ENCODE measurements at places on chromosomes 3 and 15.

- peak; percentile 55 for DNase-seq
Observed at GRCh38 chr3:49671291-49672288, 2.6 kb upstream of the APEH start.

GRCh38 chr3:61663356-61664104 is 102.2 kb downstream of the PTPRG start:
- DNase-seq: no peak

GRCh38 chr3:4820296-4821121 is 158.7 kb upstream of the BHLHE40 start:
- no peak for DNase-seq

DNA sequence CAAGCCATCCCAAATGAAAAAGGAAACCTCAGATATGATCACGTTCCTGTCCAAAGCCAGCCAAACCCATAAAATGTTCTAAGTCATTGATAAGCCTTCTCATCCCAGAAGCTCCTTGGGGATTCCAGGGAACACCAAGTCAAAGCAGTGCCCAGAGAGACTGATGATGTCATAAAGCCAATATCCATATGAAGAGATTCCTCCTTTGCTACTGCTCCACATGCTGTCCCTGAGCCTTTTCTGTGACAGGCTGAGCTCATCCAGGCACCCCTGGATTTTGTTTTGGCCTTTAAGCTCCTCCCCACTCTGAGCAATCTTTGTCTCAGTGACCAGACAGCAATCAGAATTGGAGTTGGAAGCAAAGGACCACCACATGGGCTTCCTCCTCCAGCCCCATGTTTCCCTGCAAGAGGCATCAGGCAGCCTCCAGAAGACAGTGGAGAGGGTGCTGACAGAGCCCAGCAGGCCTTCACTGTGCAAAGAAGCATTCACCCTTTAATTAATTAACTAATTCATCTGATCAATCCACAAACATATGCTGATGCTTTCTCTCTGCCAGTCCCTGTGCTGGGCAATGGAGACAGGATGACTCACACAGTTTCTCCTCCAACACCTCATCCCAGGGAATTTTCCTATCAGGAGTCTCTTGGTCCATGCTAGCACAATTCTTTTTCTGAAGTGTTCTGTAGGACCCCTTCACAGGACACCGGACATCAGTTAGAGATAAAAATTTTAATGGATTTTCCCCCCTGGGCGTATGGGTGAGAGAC is 25.0 kb downstream of the MEX3B start:
- no peak for DNase-seq

- no peak for DNase-seq
Observed at GRCh38 chr3:39849992-39850715, 40.7 kb downstream of the MYRIP start.

- no peak for DNase-seq
Observed at GRCh38 chr15:77036537-77037387, 34.1 kb downstream of the TSPAN3 start.

DNA sequence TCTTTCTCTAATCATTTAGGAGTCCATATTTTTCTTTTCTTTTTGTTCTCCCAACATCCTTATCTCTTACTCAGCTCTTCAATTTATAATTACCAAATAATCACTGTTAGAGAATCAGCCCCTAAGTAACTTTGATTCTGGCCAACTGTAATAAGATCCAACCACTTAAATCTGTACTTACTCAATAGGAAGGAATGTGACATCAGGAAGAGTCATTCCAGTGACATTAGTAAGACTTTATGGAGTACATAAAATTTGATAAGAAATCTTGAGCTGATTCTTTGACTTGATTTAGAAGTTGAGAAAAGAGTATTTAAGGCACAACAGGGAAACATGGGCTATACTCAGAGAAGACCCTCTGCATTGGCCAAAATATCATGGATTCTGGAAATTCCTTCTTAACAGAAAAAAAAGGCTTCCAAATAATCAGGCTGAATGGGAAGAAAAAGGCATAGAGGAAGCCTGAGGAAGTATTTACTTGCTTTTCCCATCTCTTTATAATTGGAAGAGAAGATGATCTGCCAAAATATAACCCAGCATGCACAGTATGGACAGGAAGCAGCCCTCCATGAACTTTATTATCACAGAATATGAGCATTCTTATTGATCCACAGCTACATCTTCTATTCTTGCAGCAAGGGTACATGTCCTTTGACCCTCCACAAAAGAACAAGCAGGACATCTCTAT is 289.7 kb upstream of the TPRG1 start:
- DNase-seq: no peak

DNA sequence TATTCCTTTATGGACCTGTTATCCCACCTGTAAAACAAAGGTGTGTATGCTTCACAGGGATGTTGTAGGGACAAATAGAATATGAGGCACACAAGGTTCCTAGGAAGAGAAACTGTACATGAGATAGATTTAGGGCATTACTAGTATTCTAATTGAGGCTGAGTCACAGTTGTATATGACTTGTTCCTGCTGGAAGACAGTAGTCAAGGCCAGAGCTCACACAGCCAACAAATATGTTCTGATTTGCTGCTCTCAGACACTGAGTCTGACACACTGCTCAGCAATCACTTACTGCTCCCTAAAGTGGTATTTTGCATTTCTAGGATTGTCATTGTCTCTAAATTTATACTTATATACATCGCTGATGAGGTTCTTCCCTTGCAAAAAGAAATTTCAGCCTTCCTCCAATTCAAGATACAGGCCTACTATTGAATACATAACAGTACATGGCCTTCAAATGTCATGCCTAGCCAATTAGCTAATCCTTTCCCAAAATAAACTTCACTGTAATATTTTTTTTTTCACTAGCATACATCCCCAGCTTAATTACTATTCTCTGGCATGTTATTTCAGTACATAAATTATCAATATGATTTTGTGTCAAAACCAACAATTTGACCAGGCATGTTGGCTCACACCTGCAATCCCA is 69.8 kb downstream of the TIGIT start:
- no peak for DNase-seq

DNA sequence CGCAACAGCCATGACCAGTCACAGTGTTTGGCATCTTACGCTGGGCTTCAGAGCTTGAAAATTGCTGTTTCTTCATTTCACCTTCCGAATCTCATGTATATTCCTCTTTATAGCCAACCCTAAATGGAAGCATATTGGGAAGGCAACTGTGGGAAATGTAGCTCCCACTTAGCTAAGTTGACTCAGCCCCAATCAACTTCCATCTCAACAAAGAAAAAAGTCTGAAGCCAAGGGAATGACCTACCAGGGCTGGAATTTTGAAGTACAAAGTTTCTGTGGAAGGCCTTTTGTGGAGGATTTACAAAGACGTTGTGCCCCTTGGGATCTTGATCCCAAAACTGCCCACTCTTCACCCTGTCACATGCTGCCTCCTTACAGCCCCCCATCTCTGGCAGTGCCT is 85.2 kb upstream of the OXTR start:
- no peak for DNase-seq

DNA sequence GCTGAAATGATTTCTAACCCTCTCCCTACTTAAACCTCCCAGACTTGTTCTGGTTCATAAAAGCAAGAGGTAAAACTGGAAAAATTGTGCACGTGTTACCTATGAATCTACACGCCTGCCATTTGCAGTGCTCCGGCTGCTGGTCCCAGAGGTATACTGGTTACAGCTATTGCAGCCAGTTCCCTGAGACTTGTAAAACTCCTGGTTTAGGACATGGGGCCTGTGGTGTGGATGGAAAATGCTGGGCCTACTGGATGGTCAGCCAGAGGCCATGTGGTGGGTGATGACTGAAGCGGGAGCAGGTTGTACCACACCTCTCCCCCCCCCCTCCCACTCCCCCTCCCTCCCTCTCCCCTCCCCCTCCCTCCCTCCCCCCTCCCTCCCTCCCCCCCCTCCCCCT is 45.0 kb downstream of the SENP2 start:
- DNase-seq: no peak

- DNase-seq: no peak
Observed at GRCh38 chr15:69988541-69989225, 109.0 kb downstream of the TLE3 start.

- DNase-seq: no peak
Observed at GRCh38 chr15:93031103-93031464, 57.9 kb downstream of the RGMA start.

GRCh38 chr3:31423482-31423881 is 109.2 kb upstream of the STT3B start:
- DNase-seq: no peak

DNA sequence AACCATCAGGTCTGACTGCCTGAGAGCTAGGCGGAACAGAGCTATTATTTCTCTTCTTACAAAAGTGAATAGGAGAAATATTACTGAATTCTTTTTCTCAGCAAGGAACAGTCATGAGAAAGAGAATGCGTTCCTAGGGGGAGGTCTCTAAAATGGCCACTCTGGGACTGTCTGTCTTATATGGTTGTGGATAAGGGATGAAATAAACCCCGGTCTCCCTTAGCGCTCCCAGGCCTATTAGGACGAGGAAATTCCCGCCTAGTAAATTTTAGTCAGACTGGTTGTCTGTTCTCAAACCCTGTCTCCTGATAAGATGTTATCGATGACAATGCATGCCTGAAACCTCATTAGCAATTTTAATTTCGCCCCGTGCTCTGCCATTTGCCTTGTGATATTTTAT is 20.1 kb upstream of the WDR5B start:
- no peak for DNase-seq

DNA sequence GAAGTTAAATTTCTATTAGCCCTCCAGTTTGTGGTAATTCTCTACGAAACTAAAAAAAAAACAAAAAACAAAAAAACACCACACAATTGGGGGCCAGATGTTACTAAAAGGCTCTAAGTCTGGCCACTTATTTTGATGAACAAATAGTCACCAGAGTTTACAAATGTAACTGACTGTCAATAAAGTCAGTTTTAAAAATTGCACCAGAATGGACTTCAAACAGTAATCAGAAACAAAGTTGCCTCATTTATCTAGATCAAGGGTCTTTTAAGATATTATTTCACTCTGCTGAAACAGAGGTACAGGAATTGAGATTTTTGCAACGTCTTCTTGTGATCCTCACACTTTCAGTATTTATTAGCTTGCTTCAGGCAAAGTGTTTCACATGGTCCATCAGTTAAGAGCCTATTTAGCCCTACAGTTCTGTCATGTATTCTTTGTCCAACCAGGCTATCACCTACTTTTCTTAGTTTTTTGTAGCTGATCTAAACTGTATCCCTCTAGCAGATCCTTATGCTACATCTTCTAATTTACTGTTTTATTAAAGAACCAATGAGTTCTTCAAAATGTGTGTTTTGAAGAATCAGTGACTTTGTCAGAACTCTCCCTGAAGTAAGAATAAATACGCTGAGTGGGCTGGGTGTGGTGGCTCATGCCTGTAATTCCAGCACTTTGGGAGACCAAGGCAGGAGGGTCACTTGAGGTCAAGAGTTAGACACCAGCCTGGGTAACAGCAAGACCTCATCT is 74.7 kb downstream of the ANKRD28 start:
- no peak for DNase-seq

All from stimulated activated naive B cell treated with anti-CD40 and anti-IgM and Interleukin-4, amounts not matched to agents 10 μg/mL and 1 μg/mL and 100 μg/mL, for 72 hours (primary cell).